HT-29 (cell line): ENCODE measurements at places on chromosomes 11 and 22. TPM values are rescaled to one million over a fixed set of nuclear protein-coding genes. Genes with fewer than 3 reads are reported as not detected.
A peak's percentile ranks its signal among the peaks of the same experiment; 100 is the strongest.

DNA sequence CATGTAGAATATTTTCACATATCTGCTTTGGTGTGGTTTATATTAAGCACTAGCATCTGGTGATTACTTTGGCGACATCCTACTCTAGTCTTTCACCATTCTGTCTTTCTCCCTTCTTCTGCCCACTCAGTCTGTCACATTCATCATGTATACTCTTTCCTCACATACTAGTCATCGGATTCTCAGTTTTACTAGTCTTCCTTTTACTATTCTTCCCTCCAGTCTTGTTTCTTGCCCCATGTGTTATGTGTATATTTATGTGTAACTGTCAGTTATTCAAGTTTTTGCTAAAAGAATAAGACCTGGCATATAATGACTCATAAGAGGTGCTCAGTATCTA, 4.6 kb upstream of the DIXDC1 start:
- DNase-seq: no peak

- no peak for DNase-seq
These were observed 1480.4 kb downstream of the FAM181B start for GRCh38 chr11:81253244-81253643.

GRCh38 chr11:112162761-112163546, 940 bp downstream of the IL18 start:
- DNase-seq: peak; percentile 43

- DNase-seq: no peak
These were observed 37.0 kb downstream of the MUC2 start for GRCh38 chr11:1111545-1112212.

The KLHL35 gene
- 20.5 and 23.5 TPM in 2 replicates for total RNA-seq
